Right renal cortex interstitium (tissue), 3 donors: ENCODE measurements at places on chromosomes 11 and 22.

- no peak for DNase-seq
Measured at GRCh38 chr22:31346733-31347250, 646 bp upstream of the PATZ1 start.

- peak; percentile 57 for DNase-seq
Measured at GRCh38 chr22:35430897-35431322, 31.0 kb downstream of the MCM5 start.

DNA sequence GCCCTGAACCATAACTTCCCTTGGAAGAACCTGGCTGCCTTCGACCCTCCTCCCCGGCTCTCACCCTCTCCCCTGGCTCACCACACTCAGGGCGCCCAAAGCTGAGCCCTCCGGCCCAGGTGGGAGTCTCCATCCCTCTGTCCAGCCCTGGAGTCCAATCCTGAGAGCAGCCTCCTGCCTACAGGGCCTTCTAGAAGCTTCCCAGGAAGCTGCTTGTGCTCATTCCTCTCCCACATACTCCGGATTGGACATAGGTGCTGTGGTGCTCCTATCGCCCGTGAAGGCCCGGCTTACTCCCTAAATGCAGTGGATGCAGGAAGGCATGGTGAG, 1332.0 kb downstream of the BRD1 start:
- DNase-seq: no peak

DNA sequence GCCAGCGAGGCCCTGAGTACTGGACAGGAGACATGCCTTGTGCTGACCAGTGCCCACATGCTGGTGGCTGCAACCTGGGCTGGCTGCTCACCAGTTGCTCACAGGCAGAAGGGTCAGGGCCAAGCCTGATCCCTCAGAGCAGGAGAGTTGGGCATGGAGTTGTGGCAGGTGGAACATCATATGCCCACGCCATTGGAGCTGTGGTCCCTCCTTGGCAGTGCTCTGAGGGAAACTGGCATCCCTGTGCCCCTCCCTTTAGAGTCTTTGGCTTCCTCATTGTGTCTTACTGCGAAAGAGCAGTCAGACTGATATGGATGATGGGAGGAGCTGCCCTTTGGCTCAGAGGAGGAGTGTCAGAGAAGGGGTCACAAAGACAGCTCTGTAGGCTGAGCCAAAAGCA, 3.1 kb upstream of the MYEOV start:
- no peak for DNase-seq

- no peak for DNase-seq
Measured at GRCh38 chr11:65555693-65556231, 2.4 kb downstream of the LTBP3 start.

DNA sequence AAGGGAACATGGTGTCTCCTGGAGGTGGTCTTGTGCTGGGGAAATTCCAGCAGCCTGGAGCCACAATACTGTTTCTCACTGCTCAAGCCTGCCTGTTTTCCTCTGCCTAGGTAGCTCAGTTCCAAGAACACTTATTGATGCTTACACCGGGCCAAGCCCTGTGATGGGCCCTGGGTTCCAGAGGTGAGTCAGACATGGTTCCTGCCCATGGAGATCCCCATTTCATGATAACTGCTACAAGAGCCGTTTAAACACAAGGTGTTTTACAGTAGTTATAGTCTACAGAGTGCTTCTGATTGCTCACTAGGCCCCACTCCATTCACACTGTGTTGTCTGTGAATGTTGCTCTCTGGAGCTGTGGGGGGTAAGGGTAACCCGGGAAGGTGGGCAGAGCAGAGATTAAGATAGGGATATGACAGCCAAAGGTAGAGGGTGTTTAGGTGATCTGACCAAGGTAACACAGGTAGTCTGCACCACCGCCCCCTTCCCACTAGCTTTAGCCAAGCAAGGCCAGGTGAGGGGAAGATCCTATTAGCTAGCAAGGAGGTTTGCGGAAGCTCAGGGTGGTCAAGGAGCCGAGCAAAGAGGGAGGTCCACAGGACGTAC, 696 bp upstream of the MICAL2 start:
- DNase-seq: no peak
